CD4-positive, alpha-beta T cell treated with Interleukin-17A for 1 hour (primary cell): ENCODE measurements at places on chromosomes 7 and 10.

DNA sequence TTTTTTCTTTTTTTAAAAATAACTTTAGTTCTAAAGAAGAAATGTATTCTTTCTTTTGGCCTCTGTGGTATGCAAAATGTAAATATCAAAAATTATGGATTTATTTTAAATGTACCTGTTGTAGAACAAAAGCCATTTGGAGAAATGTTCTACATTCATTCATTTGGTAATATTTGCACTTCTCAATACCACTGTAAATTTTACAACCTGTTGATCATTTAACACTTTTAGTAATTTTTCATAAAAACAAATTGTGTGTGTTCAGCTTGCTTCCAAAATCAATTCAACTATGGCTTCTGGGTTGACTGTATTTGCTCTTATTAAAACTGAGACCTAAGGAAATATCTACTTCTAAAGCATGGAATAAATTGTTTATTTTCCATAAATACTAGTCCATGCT is 2.3 kb upstream of the IGF2BP3 start:
- DNase-seq, result no peak

GRCh38 chr7:132028144-132028920 is 471.9 kb upstream of the PODXL start:
- DNase-seq, result no peak

DNA sequence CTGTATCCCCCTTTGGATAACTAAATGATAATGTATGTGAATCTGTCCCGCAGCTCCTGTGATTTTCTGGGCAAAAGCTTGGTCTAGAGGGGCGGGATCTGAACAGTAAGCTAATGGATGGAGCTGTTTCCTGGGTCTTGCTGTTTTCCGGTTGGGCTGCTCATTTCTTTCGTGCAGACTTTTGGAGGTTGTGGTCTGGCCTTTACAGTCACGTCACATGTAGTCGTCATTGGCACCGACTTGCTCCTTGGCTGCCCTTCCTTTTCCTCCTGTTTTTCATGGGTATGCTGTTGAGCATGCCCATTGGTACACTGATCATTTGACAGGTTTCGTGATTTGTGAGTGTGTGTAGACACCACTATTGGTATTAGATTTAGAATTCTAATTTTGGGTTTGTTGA is 2.0 kb downstream of the FBH1 start:
- no peak for DNase-seq

- DNase-seq, result no peak
Observed at GRCh38 chr7:29100924-29101323, 45.4 kb downstream of the CPVL start.

- DNase-seq, result no peak
Observed at GRCh38 chr7:66626331-66626934, 2.2 kb upstream of the KCTD7 start.

- DNase-seq, result peak; percentile 81
Observed at GRCh38 chr10:16828114-16828568, 10.9 kb upstream of the RSU1 start.

DNA sequence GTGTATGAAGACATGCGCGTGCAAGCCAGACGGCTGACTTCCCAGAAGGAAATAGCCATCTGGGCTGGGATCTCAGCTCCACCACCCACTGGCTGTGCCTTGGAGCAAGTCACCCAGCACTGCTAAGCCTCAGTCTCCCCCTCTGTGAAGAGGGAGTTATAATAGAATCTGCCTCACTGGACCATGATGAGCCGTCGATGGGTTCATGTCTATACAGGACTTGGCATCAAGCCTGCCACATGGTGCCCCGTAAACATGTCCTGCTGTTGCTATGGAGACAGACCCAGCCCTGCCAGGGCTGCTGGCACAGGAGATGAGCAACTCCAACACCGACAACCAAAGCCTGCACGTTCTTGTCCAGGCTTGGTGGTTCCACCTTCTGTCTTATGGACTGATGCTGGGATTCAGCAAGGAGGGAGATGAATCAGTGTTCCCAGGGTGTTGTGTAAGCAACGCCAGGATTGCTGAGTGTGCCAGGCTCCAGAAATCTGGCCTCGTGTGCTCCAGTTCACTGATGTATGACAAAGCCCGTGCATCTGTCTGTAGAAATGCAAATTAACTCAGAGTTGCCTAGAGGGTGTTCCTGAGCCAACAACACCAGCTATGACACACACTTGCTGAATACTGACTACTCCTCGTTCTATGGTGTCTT is 5.6 kb downstream of the GPR15LG start:
- peak; percentile 40 for DNase-seq

GRCh38 chr10:124935946-124936345 is 6.0 kb upstream of the ZRANB1 start:
- DNase-seq, result no peak

DNA sequence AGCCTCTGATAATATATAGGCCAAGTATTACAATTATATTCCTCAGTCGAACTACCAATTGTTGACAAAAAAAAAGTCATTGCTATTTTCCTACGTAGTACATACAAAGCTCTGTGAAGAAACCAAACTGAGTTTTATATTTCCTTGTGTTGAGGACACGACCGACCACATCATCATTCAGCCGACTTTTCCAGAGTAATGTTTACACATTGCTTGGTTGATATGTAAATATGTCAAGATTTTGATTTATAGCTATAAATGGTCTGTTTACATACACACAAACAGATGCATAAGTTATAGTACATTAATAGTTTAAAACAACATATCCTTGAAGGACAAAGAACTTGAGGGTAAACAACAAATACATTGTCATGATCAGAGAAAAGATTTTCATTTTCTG is 121.5 kb downstream of the CRPPA start:
- no peak for DNase-seq
